Germinal center (tissue), 1 donor: ENCODE measurements at places on chromosomes 6 and 20.

DNA sequence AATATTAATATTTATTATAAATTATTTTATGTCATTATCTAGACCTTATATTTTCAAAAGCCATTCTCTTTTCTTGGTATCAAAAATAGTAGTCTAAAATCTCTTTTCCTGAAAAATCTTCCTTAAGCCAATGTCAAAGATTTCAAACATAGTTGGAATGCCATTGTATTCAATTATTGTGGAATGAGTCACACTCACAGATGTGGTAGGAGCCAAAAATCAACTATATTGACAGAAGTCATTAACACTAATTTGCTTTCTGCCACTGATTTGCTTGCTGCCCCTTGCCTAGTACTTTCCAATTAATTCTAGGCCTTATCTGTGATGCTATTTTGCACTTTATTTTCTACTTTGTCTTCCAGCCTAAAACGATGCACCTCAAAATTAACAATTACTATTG lies 1326.3 kb upstream of the GJE1 start:
- DNase-seq, result no peak

GRCh38 chr6:126955621-126956020 lies 162.8 kb upstream of the RSPO3 start:
- DNase-seq, result no peak

GRCh38 chr6:71471718-71472117 lies 183.1 kb downstream of the OGFRL1 start:
- no peak for DNase-seq

DNA sequence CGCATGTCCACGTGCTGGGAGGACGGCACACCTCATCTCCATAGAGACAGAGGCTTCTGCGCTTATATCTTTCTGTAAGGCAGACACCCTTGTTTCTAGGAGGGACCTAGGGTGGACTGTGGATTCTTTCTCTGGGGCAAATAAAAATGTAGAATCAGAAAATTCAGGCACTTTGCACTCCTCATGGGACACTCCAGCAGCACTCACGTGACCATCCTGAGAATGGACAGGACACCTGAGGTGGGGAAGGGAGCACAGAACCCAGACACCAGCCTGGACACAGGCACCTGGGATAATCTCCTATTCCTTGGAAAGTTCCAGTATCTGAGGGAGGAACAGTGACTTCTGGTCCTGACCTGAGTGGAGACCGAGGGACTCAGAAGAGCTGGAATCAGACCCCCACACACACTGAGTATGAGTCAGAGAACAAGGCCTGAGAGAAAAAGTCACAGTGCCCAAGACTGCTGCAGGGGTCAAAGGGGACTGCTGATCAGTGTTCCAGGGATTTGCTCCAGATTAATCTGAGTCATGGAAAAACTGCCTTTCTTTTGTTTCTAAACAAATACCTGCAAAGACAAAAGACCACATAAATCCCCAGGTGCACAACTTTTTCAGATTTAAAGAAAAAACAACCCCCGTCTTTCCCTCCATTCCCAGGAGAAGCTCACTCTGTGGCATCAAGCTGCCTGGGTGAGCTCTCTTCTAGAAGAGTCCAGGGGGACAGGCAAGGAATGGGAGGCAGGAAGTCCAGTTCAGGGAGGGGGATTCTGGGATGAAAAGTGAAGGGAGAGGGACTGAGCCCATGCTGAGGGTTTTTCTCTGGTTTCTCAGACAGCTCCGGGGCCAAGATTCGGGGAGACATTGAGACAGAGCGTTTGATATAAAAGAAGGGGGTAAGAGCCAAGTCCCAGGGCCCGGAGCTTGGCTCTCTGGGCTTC lies 35.6 kb upstream of the MICB start:
- no peak for DNase-seq

DNA sequence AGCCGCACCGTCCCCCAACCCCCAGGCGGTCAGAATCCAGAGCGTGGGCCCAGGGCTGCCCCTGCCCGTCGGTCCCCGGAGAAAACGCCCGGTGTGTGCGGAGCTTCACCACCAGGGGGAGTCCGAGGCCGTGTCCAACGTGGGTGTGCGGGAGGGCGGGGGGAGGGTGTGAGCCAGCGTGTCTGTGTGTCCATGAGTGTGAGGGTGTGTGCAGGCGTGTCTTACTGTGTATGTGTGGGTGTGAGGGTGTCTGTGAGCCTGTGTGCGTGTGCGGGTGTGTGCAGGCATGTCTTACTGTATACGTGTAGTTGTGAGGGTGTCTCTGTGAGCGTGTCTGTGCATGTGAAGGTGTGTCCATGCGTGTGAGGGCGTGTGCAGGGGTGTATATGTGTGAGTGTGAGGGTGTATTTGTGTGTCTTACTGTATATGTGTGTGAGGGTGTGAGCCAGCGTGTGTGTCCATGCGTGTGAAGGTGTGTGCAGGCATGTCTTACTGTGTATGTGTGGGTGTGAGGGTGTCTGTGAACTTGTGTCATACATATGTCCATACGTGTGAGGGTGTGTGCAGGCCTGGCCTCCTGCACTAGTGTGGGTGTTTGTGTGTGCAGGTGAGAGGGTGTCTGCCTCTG lies 24.6 kb upstream of the GATA5 start:
- peak; percentile 81 for DNase-seq

- DNase-seq, result no peak
Observed at GRCh38 chr20:59040667-59041066, 1.9 kb downstream of the PRELID3B start.

DNA sequence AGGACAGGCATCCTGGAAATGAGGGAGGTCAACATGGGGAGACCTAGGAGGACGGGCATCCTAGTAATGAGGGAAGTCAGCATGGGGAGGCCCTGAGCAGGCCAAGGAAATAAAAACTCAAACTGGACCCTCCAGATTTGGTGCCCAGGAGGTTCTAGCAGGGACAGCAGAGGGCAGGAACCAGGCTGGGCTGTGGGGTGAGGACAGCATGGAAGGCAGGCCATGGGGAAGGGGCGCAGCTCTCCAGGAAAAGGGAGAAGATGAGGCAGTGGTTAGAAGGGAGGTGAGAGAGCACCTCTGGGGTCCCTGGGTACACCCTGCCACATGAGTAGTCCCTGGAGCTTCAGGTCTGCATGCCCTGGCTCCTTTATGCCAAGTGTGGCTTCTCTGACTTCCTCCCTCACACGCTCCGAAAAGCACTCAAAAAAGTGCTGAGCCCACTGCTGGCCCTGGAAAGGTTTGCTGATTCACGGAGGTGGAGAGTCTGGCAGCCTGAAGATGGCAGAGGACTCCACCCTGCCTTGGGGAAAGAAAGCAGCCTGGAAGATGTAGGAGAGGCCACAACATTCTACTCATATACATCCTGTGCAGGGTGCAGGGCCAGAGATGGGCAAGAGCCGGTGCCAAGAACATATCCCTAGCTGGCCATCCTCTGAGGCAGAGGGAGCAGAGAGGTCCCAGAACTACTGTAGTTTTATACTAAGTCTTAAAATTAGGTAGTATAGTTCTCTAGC lies 154.9 kb downstream of the MRPL14 start:
- no peak for DNase-seq

DNA sequence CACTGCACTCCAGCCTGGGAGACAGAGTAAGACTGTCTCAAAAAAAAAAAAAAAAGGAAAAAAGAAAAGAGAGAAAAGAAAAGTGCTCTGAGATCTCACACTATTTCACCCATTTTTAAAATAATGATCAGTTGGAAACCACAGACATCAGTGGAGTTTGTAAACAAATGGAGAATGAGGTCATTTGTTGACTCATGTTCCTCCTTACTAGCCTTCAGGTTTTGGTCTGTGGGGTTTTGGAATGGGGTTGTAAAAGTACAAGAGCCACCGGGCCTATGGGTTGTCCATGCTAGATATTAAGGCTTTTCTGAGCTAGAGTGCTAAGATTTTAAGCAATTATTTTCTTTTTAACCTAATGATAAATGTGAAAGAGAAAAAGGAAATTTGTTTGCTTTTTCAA lies 104.4 kb upstream of the PRL start:
- DNase-seq, result no peak

DNA sequence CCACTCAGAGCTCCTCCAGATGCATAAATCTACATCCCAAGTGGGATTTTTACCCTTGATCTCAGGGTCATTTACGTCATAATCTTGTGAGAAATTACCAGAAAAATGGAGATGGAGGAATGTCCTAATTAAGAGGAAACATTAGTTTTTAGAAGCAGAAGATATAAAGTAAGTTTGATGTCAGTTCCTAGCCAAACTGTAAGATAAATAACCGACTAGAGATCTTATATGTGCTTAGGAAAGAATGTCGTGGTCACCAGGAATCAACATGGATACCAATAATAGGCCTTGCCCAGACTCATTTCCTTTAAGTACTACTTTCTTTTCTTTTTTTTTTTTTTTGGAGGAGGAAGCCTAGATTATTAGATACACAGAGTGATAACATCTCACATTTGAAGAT lies 186.9 kb downstream of the UTRN start:
- no peak for DNase-seq

GRCh38 chr6:138909511-138909910 lies 78.5 kb downstream of the REPS1 start:
- DNase-seq, result no peak

GRCh38 chr6:34630040-34630439 lies 66.5 kb downstream of the ILRUN start:
- no peak for DNase-seq

DNA sequence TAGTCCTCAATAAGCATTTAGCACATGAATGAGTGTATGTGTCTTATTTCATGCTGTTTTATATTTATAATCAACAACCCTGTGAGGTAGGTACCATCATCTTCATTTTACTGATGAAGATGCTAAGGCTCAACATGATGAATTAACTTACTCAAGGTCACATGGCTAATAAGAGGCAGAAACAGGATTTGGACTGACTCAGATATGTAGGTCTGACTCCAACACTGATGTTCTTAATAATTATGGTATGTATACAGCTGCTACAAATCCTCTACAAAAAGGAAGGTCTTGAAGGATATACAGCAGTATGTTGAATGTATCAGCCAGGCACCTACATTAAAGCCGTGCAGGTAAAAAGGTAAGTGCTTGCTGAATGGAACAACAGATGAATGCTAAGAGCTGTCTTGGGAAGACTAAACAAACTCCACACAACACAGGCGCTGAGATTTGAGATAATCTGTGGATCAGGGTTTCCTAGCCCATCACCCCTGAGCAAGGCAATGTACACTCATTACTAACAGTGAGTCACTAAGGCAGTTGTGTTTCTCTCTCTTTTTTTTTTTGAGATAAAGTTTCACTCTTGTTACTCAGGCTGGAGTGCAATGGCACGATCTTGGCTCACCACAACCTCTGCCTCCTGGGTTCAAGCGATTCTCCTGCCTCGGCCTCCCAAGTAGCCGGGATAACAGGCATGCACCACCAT lies 31.9 kb downstream of the TTI1 start:
- DNase-seq, result no peak

- no peak for DNase-seq
Observed at GRCh38 chr6:87729965-87730719, 28.1 kb upstream of the AKIRIN2 start.

DNA sequence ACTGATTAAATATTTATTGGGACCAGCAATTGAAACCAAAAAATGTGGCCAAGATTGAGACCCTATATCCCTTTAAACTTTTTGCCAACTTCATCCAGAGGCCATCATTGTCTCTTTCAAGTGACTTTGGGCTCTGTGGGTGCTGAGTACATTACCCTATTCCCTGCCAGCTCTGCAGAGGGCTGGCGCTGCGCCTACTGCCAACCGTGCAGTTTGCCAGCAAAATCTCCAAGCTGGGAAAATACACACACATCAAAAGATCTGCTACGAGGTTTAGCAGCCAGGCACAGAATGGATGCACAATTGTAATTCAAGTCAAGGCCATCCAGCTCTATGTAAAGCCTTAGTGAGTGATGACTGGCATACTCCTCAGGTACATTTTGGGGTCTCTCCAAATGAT lies 125.0 kb downstream of the CBLN4 start:
- no peak for DNase-seq

- DNase-seq, result no peak
Observed at GRCh38 chr6:41697861-41698781, 37.3 kb downstream of the TFEB start.

GRCh38 chr6:33839399-33840047 lies 35.7 kb upstream of the MLN start:
- DNase-seq, result no peak

DNA sequence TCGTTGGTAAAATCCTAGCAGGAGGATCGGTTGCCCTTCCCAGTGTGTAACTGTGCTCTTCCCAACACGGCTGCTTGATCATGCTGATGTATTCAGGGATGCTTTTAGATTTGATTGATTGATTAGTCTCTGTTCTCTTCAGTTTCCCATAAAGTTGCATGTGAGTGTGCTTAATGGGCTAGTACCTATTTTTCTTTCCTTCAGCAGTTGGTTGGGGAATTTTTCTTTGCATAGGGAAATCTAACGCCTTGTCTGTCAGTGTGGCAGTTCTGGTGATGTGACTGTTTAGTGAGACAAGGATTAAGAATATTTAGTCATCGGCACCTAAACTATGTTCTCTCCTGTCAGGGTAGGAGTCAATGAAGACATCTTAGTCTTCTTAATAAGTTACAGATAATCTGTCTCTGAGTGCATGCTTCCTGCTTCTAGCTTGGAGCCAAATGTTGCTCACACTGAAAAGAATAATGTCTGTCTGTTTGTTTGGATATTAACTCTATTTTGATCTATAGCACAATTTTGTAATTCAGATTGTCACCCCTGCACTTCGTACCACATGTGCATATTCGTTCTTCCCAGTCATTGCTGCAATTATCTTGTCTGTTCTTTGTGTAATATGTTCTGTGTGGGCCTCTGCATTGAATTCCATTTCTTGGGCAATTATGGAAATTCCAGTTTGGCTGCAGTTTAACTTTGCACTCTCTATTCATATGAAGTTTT lies 169.9 kb downstream of the EDN1 start:
- no peak for DNase-seq

DNA sequence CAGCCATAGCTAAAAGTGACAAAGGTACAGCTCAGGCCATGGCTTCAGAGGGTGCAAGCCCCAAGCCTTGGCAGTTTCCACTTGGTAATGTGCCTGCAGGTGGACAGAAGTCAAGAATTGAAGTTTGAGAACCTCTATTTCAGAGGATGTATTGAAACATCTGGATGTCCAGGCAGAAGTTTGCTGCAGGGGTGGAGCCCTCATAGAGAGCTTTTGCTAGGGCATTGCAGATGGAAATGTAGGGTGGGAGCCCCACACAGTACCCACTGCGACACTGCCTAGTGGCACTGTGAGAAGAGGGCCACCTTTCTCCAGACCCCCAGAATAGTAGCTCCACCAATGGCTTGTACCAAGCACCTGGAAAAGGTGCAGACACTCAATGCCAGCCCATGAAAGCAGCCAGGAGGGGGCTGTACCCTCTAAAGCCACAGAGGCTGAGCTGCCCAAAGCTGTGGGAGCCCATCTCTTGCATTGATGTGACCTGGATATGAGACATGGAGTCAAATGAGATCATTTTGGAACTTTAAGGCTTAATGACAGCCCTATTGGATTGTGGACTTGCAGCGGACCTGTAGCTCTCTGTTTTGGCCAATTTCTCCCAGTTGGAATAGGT lies 1299.4 kb upstream of the MAP3K7 start:
- DNase-seq, result no peak
